ENCODE measurements at places on chromosomes 3 and 15.

DNA sequence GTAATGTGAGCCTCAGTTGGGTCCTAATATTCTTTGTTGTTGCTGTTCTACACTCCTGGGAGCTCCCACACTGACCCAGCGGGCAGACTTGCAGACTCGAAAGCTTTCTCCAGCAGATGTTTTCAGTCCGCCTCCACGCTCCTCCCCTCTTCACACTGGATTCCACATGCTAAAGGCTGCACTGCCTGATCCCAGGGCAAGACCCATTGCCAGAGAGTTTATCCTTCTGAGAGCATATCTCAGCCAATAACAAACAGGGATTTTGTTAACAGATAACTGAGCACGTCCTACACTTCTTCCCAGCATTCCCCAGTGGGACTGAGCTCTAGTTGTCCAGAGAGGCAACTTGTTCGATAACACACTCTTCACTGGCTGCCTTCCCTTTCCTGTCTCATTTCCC, 8.0 kb upstream of the COL6A6 start:
- no peak for DNase-seq

GRCh38 chr3:14699643-14700042, 24.7 kb downstream of the C3orf20 start:
- no peak for DNase-seq

- DNase-seq: no peak
Measured at GRCh38 chr3:13850161-13850945, 29.5 kb downstream of the WNT7A start.

GRCh38 chr3:141769221-141769894, 6.2 kb downstream of the GRK7 start:
- DNase-seq: no peak

GRCh38 chr3:193563426-193563825, 8.7 kb upstream of the ATP13A4 start:
- DNase-seq: no peak

- no peak for DNase-seq
Measured at GRCh38 chr3:105647047-105647446, 221.8 kb downstream of the CBLB start.

DNA sequence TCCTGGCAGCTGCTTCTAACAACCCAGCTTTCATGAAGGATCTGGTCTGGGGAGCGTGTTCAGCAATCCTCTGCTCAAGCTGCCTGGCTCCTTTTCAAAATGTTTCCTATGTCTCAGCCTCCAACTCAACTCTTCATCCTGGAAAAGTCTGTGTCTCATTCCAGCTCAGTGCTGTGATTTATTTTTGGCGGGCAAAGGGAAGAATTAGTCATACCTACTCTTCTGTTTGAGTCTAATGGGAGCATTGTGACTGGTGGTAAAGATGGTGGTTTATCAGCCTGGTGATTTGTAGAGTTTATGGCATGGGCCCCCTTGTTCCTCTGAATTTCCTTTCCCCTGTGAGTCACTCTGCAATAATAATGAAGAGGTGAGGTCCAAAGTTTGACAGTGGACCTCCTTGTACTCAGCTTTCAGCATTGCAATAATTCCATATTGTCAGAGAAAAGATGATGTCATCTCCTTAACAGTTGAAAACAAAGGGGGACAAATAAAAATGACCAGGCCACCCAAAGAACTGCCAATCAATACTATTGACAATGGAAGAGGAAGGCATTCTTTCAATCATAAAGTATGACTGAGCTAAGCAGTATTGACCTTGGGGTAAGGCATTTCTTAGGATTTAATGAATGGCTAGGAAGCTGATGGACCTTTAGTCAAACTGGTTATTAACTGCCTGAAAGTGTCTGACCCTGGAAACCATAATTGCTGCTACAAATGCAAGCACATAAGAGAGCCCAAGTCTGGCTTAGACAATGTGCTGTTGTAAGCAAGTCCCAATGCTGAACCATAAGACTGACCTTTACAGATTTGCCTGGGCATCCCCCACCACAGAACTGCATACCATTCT, 204.7 kb upstream of the MCTP2 start:
- DNase-seq: no peak

DNA sequence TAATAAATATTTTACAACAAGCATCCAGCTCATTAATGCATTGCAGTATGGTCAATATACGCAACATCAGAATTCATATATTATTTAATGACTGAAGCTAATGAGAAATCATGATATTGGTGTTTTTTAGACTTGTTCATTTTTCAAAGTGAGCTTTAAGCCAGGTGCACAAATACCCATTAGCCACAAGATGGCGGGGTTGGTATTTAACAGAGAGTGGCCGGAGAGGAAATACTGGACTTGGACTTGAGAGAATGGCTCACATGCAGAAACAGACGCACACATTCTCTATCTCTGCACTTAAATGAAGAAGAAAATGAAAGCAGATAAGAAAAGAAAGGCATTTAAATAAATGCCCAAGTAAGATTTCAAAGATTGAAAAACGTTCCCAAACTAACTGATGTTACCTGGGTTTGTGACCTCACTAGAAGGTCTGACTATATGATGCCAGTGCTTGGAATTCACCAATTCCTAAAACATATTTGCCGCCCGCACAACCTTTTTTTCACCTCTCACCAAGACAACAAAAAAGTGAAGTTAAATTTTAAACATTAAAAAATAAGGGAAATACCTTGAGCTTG, 21.2 kb upstream of the CRBN start:
- peak; percentile 40 for DNase-seq

DNA sequence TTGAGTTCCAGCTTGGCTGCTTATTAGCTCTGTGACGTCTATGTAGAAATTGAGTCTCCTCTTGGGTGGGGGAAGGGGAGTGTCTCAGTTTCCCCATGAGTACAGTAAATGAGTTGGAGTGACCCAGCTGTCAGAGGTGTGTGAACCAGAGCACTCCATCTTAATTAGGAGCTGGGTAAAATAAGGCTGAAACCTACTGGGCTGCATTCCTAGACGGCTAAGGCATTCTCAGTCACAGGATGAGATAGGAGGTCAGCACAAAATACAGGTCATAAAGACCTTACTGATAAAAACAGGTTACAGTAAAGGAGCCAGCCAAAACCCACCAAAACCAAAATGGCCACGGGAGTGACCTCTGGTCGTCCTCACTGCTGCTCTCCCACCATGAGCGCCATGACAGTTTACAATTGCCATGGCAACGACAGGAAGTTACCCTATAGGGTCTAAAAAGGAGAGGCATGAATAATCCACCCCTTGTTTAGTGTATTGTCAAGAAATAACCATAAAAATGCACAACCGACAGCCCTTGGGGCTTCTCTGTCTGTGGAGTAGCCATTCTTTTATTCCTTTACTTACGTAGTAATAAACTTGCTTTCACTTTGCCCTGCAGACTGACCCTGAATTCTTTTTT, 222.4 kb downstream of the CACNA2D3 start:
- DNase-seq: no peak

- DNase-seq: no peak
Measured at GRCh38 chr3:14166877-14167603, 11.4 kb downstream of the XPC start.

- no peak for DNase-seq
Measured at GRCh38 chr3:25768851-25769250, 14.4 kb downstream of the NGLY1 start.

DNA sequence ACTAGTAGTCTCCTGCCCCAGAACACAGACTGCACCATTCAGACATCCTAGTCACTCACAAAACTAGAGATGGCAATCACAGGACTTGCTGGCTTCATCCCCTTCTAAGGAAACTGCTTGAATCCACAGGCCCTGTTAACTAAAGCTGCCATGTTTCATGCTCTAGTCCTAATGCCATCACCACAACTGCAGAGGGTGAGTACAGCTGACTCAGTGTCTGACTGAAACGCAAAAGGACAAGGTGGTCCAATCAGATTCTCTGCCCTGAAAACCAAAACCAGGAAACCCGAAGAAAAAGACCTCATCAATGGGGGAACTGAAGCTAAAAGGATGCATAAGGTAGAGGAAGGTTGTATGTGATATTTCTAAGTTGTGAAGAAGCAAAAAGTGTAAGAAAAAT, 25.2 kb upstream of the TFDP2 start:
- no peak for DNase-seq

DNA sequence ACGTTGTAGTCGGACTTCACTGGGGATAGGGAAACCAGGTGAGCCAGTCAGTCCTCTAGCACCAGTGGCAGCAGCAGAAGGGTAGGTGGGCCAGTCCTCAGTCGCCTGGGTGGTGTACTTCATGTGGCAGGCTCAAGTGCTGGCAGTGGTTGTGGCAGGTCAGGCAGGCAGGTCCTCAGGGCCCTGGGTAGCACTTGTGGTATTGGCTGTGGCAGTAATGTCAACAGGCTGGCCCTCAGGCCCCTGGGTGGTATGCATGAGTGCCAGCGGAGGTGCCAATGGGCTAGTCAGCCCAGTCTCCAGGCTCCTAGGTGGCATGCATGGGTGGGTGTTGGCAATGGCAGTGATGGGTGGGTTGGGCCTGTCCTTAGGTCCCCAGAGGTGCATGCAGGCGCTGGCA, 40.6 kb downstream of the FAIM start:
- no peak for DNase-seq

- DNase-seq: no peak
Measured at GRCh38 chr3:120162400-120162799, 68.2 kb upstream of the GSK3B start.

DNA sequence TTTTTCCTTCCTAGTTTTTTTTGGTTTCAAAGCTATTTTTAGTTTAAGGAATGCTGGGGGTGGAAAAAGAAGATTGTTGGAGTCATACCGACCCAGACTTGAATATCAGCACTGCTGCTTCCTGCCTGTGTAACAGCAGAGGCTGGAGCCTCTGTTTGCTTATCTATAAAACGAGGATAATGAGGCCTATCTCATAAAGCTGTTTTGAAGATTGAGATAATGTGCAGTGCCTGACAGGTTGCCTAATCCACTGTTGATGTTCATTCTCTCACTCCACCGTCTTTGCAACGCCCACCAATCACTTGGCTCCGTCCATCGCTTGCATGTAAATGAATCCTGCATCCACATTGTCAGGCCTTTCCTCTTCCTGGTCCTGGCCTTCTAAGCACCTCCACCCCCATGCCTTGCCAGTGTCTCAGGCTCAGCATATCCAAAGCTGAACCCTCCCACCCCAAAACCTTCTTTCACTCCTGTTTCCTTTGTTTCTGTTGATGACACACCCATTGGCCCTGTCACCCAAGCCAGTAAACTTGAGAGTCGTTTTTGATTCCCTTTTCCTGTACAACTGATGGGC, 94.9 kb downstream of the MEX3B start:
- no peak for DNase-seq

GRCh38 chr15:58425185-58425584, 6.6 kb upstream of the LIPC start:
- DNase-seq: no peak

- DNase-seq: peak; percentile 83
Measured at GRCh38 chr3:67655364-67656121, 1.1 kb upstream of the SUCLG2 start.

GRCh38 chr3:171804618-171805389, 5.5 kb downstream of the PLD1 start:
- no peak for DNase-seq

GRCh38 chr15:49178497-49178896, 8.4 kb downstream of the GALK2 start:
- DNase-seq: no peak

GRCh38 chr3:32593903-32594525, 23.4 kb upstream of the DYNC1LI1 start:
- no peak for DNase-seq

DNA sequence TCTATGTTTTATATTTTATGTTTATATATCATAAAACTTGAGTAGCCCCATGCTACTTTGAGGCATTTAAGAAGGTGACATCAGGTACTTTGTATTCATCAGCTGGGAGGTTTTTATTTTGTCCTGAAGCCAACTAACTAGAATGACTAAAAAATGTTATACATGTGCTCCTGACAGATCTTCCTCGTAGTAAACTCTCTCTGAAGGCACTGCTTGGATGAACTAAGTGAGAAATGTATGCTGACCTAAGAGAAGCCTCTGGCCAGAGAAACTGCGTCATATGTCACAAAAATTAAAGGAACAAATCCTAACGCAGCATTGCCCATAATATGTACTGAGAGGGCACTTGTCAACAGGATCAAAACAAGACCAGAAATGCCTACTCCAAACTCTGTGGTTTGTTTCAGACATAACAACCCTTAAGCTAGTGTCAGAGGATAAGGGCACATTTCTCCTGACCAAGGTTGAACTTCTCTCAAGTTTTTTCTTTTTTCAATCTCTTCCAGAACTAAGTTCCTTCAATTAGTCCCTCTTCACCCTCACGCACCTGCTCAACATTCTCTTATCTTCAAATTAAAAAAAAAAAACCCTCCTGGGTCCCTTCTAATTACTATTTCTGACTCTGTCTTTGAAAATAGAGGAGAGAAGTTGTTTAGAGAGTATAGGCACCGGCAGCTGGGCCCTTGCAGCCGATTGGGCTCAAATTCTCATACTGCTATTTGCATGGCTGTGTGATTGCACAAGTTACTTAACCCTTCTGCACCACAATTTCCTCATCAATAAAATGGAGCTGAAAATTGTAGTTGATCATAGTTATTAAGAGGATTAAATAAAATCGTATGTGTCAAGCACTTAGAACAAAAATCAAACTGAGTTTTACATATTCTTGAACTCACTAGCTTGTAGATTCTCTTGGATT, 159.0 kb downstream of the FRMD5 start:
- DNase-seq: no peak

DNA sequence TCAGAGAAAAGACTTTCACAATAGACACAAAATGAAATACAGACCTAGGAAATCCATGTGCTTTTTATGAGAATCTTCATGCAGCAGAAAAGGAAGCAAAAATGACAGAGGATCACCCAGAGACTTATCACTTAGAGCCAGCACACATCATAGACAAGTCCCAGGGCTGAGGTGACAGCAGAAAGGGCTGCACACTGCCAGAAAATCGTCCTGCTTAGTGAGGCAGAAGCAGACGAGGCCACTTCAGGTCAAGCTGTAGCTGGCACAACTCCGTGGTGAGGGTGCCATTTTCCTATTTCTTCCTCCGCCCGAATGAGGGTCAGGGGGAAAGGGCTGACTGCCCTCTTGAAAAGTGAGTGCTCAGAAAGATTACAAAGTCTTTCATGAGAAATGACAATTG, 95.9 kb upstream of the TNIK start:
- no peak for DNase-seq

DNA sequence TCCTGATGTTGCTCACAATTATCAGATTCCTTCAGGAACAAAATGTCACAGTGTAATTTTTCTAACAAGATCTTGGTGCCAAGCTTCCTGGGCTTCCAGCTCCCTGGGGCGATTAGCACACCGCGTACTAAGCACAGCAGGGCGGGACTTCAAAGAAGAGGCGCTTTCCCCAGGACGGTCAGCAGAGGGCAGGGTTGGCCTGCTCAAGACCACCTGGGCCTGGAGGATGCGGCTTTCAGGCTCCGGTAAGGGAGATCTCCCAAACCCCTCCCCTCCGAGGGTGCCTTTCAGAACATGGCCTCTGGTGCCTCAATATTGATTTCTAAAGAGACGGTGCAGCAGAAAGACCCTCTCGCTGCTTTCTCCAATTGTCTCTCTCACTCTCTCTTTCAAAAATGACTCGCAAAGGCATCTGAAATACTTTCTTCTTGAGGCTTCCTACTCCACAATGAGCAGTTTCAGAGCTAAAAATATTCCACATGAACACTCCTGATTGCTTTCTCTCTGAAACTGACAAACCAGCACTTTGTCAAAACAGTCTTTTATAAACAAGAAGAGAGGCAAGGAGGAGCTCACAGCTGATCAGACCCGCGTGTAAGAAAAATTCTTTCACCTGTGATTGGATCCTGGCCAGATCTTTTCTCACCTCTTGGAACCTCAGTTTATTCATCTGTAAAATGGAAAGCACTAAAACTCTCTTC, 154.0 kb downstream of the ADAMTS9 start:
- peak; percentile 4 for DNase-seq
